ENCODE measurements at places on chromosomes 1 and 21.

DNA sequence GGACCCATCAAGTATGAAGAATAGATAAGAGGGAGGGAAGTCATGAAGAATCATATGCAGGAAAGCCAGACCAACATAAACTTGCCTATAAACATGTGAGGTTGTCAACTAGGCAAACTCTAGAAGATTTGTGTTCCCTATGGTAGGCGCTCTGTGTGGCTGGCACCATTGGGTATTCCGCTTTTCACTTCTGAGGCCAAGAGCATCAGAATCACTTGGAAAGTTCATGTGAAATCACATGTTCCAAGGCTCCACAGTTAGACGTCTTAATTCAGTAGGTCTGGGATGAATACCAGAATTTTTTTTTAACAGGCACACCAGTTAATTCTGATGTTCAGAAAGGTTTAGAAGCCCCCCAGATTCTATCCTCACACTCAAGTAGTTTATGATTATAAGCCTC, 50.5 kb upstream of the LAX1 start:
- DNase-seq = no peak

- peak; percentile 83 for DNase-seq
Observed at GRCh38 chr1:208268541-208269337, 24.6 kb upstream of the PLXNA2 start.

DNA sequence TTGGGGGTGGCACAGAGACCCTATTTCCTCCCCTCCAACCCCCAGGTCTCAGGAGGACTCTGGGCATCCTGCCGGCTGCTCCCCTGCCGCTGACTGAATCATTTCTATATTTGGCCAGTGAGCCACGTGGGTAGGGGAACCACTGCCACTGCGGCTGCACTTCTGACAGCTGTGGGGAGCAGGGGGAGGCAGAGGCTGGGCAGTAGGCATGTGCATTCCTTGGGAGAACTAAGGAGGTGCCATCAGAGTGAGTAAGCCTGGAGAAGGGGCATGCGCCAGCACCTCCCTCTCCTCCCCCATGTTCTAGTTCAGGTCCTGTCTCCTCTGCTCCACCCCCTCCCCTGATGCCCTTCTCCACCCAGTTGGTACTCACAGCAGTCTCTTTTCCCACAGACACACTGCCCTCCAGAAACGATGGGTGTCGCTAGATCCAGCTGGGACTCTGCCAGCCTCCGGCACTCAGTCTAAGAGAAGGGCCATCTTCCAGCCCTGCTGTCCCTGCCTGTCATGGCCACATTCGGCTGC, 12.0 kb downstream of the PPFIA4 start:
- DNase-seq = peak; percentile 93

GRCh38 chr1:55195521-55196233, 19.5 kb downstream of the USP24 start:
- no peak for DNase-seq
